ENCODE measurements at places on chromosomes 1 and 21. TPM values are rescaled to one million over a fixed set of nuclear protein-coding genes. Genes with fewer than 3 reads are reported as not detected.

Gene CSTB
- total RNA-seq: 17.8 TPM

Gene KRTAP12-2
- total RNA-seq: not detected

Gene TRIM46
- total RNA-seq: 6.9 TPM

Gene TTLL10
- not detected for total RNA-seq

Gene CYP4B1
- total RNA-seq: not detected

Gene LINGO4
- total RNA-seq: not detected

Gene GJA9
- total RNA-seq: not detected

Gene PGBD5
- not detected for total RNA-seq

Gene HES4
- 20.6 TPM for total RNA-seq

Gene CD53
- not detected for total RNA-seq

Gene SLC35E2B
- total RNA-seq: 40.0 TPM

Gene FALEC
- not detected for total RNA-seq

Gene LRRC53
- total RNA-seq: not detected

Gene LCA5L
- 1.3 TPM for total RNA-seq

Gene CHRM3
- 2.0 TPM for total RNA-seq

Gene CFAP57
- total RNA-seq: 0.10 TPM

Gene LDLRAD1
- not detected for total RNA-seq

Gene FCRL6
- total RNA-seq: not detected

Gene PPM1J
- 0.98 TPM for total RNA-seq

Gene ARHGAP30
- total RNA-seq: not detected

Gene LCE3B
- not detected for total RNA-seq

Gene TFB2M
- total RNA-seq: 23.4 TPM

Gene SIK1
- 15.7 TPM for total RNA-seq

Gene S100A6
- 478 TPM for total RNA-seq

Gene KCND3
- under 0.01 TPM for total RNA-seq

Gene C1orf226
- 1.3 TPM for total RNA-seq

Gene NTNG1
- total RNA-seq: 2.2 TPM

Gene OR2M3
- not detected for total RNA-seq

Gene SPATA45
- total RNA-seq: not detected

Gene GPATCH2
- 18.9 TPM for total RNA-seq

Gene MYOM3
- total RNA-seq: not detected

Gene FAM72B
- total RNA-seq: 3.3 TPM

Gene ADAMTS4
- total RNA-seq: 14.0 TPM

Gene GPX7
- 20.8 TPM for total RNA-seq

Gene OR2T10
- not detected for total RNA-seq

Gene TAS1R1
- total RNA-seq: not detected

Gene GSTM1
- total RNA-seq: not detected

Gene HMCN1
- 3.6 TPM for total RNA-seq

Gene GCSAML
- not detected for total RNA-seq

Gene PWP2
- total RNA-seq: 26.2 TPM

Gene FAM110D
- 5.6 TPM for total RNA-seq

Gene CLCA4
- not detected for total RNA-seq

Gene IL22RA1
- total RNA-seq: not detected

Gene S100A10
- 122 TPM for total RNA-seq

Gene NOC2L
- total RNA-seq: 97.8 TPM
